Psoas muscle (tissue), 8 donors: ENCODE measurements at places on chromosomes 11 and 22. TPM values are rescaled to one million over a fixed set of nuclear protein-coding genes. Genes with fewer than 3 reads are reported as not detected.

Gene KRTAP5-9
- not detected for total RNA-seq

Gene TRIM6
- total RNA-seq, result not detected

Gene MLC1
- total RNA-seq, result not detected

Gene RIC3
- 8.4 TPM for total RNA-seq

DNA sequence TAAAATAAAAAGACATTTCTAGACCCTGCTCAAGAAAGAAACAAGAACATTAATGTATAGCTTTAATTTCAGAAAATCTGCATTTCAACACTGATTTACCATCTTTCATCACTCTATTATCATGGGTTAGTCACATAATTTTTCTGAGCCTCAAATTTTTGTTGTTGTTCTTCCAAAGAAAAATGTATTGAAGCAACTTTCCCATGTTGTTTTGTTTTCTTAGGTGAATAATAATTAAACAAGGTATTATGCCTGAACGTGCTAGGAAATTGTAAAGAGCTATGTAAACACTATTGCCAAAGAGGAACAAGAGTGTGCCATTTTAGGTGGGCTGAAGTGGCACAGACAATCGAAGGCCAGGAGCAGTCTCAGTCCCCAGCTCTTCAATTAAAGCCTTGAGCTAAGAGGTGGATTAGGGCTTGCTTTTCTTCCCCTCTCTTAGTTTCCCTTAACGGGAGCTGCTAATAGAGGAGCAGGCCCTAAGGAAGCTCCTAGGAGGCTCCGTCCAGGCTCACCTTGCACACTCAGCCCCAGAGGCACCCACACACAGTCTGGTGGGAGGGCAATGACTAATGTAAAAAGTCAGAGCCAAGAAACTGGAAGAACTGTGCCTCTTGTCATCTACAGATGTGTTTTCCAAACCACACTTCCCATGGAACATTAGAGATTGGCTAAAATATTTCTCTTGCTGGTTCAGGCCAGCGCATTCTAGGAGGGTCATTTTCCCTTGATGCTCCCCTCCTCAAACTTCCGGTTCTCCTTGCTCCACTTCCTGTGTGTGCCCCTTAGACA is 8.8 kb upstream of the UBASH3B start:
- no peaks in the 10 kb centered on the region for H3K27me3 ChIP-seq
- H3K4me1 ChIP-seq, result no peaks in the 10 kb centered on the region
- H3K27ac ChIP-seq, result no peak overlapping the region
- no peak overlapping the region for H3K4me3 ChIP-seq
- no peak for DNase-seq
- no peaks in the 10 kb centered on the region for H3K36me3 ChIP-seq

GRCh38 chr11:101748572-101749344 is 165.0 kb upstream of the TRPC6 start:
- H3K4me3 ChIP-seq, result no peak overlapping the region
- no peaks in the 10 kb centered on the region for H3K27me3 ChIP-seq
- H3K4me1 ChIP-seq, result no peaks in the 10 kb centered on the region
- no peak for DNase-seq

GRCh38 chr11:57479911-57480310 is 19.6 kb downstream of the RTN4RL2 start:
- no peak overlapping the region for H3K27ac ChIP-seq
- no peak for DNase-seq
- H3K27me3 ChIP-seq, result peaks cover 7% of the 10 kb centered on the region
- peaks cover 11% of the 10 kb centered on the region for H3K36me3 ChIP-seq
- peaks cover 10% of the 10 kb centered on the region for H3K4me1 ChIP-seq

DNA sequence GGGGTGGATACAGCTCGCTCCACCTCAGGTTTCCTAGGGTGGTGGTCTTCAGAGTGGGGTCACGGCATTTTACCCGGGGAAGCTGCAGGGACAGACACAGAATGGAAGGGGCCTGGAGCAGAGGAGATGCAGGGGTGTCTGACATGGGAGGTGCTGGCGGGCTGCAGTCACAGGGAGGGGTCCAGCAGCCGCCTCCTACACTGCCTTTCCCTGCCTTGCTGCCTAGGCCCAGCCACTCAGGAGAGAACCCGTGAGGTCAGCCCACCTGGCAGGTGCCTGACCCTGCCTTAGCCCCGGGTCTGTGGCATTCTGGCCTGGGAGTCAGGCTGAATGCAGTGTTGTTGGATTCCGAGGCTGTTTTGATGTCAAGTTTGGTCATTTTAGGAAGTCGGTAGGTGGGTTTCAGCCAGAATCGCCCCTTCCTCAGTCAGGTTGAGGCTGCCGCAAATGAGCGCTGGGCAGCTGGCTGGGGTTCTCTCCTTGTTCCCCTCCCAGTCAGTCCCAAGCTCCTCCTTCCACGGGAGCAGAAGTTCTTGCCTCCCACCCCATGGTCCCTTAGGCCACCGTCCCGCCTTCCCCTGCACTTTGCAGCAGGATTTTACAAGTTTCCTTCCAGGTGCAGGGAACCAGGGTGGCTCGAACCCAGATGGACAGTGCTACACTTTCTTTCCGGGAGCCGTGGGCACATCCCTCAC is 294.5 kb downstream of the TBC1D22A start:
- H3K27ac ChIP-seq, result no peak overlapping the region
- no peak for DNase-seq
- no peaks in the 10 kb centered on the region for H3K27me3 ChIP-seq
- H3K4me1 ChIP-seq, result no peaks in the 10 kb centered on the region

GRCh38 chr22:31275018-31275417 is 17.3 kb downstream of the PIK3IP1 start:
- H3K27me3 ChIP-seq, result no peaks in the 10 kb centered on the region
- H3K36me3 ChIP-seq, result peaks cover 91% of the 10 kb centered on the region
- H3K27ac ChIP-seq, result no peak overlapping the region

DNA sequence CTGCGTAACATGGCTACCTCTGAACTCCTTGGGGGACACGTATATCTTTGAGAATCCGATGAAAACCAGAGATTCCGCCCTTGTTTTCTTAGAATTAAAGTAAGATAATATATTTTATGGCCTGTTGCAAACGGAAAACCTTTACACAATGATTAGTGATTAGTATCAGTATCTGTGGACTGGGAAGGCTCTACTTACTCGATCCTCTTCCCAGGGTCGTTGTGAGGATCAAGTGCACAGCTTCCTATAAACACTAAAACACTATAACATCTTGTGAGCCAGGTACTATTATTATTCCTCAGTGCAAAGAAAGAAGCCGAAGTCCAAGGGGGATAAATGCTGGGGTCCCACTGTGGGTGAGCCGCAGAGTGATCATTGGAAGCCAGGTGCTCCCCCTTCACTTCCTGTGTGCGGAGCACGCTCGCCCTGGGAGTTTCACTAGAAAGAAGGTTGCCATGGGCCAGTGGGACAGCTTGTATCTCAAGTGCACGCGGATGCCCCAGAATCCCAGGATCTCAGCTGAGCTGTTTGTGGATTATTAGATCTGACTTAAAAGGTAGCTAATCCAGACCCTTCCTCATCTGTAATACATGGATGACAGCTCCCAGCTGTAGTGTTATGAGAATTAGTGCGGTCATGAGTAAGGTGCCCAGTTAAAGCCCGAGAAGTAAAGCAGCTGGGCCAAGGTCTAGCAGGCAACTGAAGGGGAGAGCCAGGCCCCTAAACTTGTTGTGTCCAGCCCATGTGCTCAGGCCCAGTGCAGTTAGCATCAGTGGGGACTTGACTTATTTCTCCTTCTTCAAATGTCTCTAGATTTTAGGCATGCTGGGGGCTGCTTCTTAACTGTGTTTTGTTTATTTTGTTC is 839 bp downstream of the CBY1 start:
- no peak for DNase-seq
- peak overlapping the region; percentile 82 for H3K4me3 ChIP-seq
- H3K4me1 ChIP-seq, result peaks cover 15% of the 10 kb centered on the region
- H3K36me3 ChIP-seq, result peaks cover 2% of the 10 kb centered on the region
- no peaks in the 10 kb centered on the region for H3K27me3 ChIP-seq

DNA sequence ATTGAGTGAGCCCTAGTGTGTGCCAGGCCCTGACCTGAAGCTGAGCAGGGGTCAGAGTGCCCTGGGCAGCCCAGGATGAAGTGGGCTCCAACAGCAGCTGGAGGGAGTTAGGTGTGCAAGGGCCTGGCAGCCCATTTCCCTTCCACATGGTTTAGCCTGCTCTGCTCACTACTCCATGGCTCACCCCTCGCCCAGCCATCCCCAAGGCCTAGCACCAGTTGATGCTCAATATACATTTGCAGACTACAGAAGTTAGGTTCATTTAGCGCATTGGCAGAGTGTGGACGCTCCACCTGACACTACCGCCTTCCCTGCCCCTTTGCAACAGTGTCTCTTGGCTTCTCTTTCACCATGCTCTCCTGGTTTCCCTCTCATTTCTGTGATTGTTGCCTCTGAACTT is 3.8 kb downstream of the ATG16L2 start:
- DNase-seq, result no peak
- no peak overlapping the region for H3K4me3 ChIP-seq
- no peaks in the 10 kb centered on the region for H3K27me3 ChIP-seq

- no peaks in the 10 kb centered on the region for H3K36me3 ChIP-seq
- no peak for DNase-seq
- H3K4me3 ChIP-seq, result no peak overlapping the region
- H3K4me1 ChIP-seq, result no peaks in the 10 kb centered on the region
- no peak overlapping the region for H3K27ac ChIP-seq
These were observed 249.1 kb upstream of the TBCEL start for GRCh38 chr11:120774591-120775386.

DNA sequence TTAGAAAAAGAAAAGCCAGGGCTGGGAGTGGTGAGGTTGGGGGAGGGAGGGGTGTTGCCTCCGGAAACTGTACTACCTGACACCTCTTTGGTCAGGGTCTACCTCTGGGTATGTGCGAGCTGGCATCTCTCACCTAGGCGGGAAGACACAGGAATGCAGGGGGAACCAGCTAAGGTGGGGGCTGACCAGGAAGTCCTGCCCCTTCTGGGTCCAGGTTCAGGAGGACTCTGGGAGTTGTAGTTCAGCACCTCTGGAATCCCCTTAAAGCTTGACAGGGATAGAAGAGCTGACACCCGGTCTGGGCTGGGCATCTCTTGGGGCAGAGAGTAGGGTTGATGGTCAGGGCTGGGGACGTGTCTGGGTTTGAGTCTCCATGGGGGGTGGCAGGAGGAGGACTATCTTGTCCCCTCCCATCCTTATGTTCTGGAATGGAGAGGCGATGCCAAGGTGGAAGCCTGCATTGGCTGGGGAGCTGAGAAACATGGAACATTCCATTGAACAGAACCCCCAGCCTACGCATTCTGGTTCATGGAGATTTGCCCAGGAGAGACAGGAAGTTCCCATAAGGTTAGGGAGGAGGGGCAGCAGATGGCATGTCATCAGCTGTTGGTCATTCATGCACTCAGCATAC is 2.1 kb upstream of the KIAA1671 start:
- H3K36me3 ChIP-seq, result no peaks in the 10 kb centered on the region
- H3K27me3 ChIP-seq, result peaks cover 5% of the 10 kb centered on the region
- DNase-seq, result no peak
- H3K4me1 ChIP-seq, result no peaks in the 10 kb centered on the region
- no peak overlapping the region for H3K27ac ChIP-seq

DNA sequence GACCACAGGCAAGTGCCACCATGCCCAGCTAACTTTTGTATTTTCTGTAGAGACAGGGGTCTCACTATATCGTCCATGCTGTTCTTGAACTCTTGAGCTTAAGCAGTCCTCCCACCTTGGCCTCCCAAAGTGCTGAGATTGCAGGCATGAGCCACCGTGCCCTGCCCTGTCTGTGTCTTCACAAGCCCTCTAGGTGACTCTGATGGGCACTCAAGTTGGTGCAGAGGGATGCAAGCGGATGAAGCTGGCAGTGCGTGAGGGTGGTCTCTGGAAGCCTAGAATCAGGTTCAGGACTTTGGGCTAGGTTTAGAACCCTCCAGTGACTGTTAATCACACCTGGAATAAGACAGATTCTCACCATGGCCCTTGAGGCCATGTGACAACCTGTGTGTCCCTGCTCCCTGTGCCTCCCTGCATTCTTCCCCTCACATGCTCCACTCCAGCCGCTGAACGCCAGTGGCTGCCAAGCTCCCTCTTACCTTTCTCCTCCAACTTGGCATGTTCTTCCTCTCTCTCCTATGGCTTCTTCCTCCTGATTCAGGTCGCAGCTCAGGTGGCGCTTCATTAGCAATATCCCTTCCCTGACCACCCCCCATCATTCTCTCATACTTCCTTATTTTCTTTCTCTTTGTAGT is 242.3 kb upstream of the TBCEL start:
- H3K27me3 ChIP-seq, result no peaks in the 10 kb centered on the region
- H3K4me3 ChIP-seq, result no peak overlapping the region
- no peaks in the 10 kb centered on the region for H3K4me1 ChIP-seq
- H3K36me3 ChIP-seq, result no peaks in the 10 kb centered on the region
- DNase-seq, result no peak
